ENCODE measurements at places on chromosomes 12 and 14.

DNA sequence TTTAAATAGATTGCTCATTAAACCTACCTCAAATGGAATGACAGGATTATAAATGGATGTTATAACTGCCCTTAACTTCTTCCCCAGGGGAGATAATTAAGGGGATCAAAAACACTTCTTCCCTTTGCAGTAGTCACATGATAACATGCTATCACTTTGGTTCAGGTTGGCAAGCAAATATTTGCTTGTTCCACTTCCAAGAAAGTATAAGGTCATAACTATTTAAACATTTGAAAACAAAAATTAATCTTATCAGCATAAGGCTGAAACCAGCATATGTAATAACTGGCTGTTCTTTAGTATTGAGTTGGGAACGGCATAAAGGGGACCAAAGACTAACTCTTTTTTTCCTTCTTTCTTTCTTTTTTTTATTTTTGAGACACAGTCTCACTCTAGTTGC, 2.4 kb upstream of the LYZ start:
- DNase-seq = no peak

DNA sequence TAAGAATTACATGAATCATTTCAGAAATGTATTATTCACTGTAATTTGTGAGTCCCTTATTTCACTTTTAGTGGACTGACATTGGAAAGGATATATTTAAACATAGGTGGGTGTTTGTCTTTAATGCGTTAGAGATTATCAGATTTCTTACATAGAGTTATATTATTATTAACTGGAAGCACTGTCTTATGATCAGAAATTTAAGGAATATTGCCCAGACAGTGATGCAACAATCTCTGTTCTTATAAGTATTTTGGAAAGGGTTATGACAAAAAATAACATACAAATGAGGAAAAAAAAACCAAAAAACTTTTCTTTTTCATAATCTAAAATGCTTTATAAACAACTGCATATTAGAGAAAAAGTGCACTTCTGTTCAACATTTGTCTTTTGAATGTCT, 836.6 kb downstream of the SLC6A15 start:
- no peak for DNase-seq

GRCh38 chr14:95758331-95758730, 44.4 kb upstream of the TCL1A start:
- no peak for DNase-seq

DNA sequence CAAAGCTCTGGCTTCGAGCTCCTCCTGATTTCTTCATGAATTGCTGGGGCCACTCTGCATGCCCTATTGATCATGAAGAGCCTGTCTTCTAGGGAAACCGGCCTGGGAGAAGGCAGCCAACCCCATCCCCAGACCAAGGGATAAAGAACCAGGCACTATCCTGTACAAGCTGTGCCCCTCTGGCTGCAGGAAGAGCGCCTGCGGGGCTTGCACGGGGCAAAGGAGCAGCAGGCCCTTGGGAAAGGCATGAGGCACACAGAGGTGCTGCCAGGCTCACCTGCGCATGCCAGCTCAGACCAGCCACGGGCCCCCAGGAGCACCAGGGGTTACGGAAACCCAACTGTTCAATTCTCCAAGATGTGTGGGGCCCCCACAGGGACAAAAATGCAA, 2.1 kb downstream of the ITPK1 start:
- no peak for DNase-seq

DNA sequence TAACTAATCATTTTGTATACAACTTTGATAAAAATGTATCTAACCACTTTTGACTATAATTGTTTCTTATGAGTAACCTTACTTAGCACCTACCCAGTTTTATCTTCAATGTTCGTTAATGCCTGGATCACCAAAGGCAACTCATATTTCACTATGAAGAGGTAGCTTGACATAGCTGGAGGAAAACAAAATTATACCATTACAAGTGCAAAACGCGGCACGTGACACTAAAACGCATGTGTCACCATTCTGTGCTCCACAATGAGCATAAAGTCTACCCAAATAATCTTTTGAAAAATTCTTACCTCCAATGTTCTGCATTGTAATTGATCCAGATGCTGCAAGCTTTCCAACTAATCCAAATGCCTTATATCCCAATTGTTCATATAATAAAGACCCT, 5.8 kb downstream of the SLC38A2 start:
- no peak for DNase-seq

GRCh38 chr12:42361909-42362646, 36.1 kb downstream of the PPHLN1 start:
- no peak for DNase-seq

DNA sequence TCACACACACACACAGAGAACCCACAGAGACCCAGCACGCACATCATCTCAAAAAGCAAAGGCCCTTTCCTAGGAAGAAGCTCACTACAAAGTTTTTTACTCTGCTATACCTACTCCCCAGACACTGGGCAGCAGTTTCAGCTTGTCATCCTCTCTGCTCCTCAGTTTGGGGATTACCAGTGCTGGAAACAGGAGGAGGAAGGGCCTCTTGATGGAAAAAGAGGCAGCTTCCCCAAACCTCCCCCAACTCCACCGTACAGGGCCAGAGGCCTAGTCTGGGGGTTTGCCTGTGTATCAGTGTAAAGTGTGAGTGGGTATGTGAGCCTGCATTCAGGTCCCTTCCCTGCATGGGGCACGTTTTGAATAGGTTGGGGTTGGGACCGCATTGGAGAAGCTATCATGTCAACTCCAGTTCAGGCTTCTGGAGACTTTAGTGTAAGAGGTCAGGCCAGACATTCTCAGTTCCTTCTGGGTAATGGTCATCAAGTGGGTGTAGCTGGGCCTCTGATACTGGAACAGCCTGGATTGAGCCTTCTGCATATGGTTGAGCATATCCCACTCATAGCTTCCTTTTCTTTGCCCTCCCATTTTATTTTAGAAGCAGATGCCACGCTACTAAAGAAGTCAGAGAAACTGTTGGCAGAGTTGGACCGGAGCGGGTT, 1.2 kb downstream of the REM2 start:
- no peak for DNase-seq

DNA sequence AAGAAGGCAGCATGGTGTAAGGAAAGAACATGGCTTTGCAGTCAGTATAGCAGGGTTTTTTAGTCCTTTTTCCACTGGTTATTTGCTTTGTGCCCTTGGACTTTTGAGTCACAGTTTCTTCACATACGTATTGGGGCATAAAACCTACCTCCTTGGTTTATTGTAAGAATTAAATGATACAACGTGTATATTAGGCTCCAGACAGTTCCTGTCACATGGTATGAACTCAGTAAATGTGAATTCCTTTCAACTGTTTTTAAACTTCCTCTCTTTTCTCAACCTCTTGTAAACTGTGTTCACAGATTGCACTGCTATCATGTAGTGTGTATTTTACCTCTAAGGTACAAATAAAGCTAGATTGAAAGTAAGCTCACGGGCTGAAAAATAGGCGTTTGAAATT, 29.5 kb downstream of the MSRB3 start:
- no peak for DNase-seq

- DNase-seq = no peak
Observed at GRCh38 chr12:79643821-79644220, 46.9 kb downstream of the PAWR start.

GRCh38 chr12:7068994-7069346, 8.5 kb downstream of the C1S start:
- no peak for DNase-seq

DNA sequence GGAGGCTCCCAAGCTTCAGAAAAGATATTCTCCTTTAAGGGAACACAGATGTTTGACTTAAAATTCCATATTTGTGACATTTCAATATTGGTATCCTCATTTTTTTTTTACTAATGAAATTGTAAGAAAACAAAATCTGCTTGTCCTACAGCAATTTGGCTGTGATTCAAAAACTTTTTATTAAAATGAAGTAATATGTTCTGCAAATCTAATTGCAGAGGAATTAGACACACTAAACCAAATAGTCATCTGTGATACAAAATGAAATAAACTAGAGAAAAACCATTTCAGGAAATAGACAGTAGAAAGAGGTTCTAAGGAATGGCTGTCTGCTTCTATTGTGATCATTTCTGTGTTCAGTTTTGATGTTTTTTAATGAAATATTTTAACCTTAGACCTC, 50.1 kb upstream of the HIF1A start:
- no peak for DNase-seq

DNA sequence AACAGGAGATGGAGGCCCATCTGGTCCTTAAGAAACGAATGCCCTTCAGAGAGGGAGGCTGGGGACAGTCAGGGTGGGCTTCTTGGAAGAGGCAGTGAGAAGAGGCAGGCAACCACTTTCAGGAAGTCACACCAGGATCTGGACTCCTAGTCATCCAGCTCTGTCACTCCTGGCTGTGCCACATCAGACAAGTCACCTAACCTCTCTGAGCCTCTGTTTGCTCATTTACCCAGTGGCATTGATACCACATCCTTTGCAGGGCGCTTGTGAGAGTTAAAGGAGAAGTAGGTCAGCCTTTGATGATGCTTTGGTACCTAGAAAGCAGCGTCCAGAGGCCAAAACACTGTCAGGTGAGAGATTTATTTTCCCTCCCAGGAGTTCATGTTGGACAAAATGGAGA, 11.1 kb downstream of the CCDC197 start:
- DNase-seq = peak; percentile 24

GRCh38 chr12:68007466-68007865, 18.2 kb downstream of the IFNG-AS1 start:
- no peak for DNase-seq

DNA sequence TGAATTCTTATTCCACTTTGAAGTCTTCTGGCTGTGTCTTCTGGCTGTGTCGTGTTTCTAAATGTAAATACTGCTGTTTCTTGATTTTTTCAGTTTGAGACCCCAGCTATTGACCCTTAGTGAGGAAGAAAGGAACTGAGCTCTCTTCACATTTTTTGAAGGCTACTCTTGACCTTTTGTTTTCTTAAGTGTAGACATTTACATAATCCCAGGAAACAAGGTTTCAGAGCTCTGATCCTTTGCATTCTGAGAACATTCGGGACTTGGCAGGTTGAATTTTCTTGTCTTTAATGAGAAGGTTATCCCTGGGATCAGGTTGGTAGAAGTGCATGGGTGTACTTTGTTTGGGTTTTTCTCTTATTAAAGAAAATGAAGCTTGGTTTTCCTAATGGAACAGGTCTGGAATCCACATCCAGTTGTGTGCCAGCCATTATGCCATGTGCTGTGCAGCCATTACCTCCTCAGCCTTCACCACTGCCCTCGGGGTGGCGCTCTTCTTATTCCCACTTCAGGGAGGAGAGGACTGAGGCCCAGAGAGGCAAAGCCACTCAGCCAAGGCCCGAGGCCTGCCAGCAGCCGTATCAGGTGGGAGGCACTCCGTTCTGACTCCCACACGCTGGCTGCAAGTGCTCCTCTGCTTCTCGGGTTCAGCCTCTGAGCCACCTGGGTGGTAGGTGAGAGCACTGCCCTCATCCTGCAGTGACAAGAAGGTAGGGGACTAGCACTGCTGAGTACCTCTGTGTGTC, 120.9 kb downstream of the BEGAIN start:
- no peak for DNase-seq

DNA sequence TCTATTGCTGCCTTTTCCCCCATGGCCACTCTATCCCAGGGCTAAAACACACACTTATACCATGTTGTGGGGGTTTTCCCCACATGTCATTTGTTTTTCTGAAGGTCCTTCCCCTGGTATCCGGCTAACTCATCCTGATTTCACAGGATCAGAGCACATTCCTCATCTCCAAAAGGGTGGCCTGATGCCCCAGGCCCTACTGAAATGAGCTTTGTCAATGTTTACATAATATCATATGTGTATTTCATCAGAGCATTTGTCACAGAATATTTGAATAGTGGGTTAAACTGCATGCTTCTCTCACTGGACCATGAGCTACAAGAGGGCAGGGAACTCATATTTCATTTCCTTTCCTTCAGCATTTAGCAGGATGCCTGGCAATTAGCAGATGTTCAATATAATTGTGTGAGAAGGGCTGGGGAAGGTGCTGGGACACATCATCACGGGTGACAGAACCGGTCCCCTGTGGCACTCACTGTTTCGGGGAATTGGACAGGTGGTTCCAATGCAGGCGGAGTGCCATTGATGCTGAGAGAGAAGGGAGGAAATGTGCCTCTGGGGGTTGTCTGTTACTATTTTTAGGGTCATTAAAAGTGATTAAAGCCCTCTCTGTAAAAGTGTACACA, 26.8 kb downstream of the EMP1 start:
- DNase-seq = no peak

GRCh38 chr12:49972129-49972528, 618 bp upstream of the AQP6 start:
- no peak for DNase-seq

GRCh38 chr12:45351921-45352670, 136.2 kb downstream of the ANO6 start:
- no peak for DNase-seq
